ENCODE measurements at places on chromosomes 13 and 19.

DNA sequence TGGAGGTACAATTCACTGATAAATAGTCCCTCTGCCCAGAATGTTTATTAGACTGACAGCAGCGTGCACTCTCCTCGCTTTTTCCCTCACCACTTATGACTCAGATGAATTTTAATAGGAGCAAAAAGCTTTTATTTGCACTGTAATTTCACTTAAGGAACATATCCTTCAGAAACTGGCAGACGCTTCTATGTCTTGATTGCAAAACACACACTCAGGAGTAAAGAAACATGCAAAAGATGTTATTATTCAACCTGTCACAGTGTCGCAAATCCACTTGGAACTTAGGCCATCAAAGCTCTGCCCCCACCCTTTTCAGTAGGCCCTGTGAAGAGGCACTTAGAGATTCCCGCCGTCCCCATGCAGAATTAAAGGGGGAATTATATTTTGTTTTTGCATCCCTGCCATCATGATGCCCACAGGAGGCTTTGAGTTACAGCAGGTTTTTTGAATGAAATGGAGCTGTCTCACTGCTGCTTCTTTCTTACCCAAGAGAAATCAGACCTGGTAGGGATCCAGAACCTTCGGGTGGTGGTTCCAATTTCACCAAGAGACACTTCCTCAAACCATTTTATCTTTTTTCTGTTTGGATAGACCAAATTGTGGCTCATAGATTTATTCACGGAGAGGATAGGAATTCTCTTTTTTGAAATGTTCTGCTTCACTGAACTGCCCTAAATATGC is 74.5 kb downstream of the GGACT start:
- peak; percentile 53 for DNase-seq

DNA sequence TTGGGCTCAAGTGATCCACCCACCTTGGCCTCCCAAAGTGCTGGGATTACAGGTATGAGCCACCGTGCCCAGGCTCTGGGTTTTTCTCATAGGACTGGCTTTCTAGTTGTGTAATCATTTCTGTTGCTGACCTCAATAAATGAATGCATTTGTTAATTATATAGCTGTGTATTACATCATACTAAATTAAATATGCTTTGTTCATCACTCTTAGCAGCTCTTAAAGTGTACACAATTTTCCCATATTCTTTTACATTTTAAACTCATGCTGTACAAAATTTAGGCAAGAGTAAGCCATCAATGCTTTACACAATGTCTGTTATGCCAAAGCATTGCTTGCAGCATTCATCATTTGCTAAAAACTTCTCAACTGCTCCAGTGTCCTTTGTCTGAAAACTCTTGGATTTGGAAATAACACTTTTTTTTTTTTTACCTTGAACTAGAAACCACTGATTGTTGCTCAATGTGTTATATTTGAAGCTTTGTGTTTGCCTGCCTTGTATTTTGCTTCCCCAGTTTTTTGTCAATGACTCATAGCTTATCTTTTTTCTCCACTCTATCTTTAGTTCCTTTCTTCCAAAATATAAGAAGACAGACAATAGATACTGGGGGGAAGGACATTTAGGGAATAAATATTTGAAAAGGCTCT is 31.4 kb downstream of the CCDC122 start:
- DNase-seq: peak; percentile 74

GRCh38 chr13:49454388-49455006 is 10.4 kb downstream of the SETDB2 start:
- DNase-seq: peak; percentile 89

DNA sequence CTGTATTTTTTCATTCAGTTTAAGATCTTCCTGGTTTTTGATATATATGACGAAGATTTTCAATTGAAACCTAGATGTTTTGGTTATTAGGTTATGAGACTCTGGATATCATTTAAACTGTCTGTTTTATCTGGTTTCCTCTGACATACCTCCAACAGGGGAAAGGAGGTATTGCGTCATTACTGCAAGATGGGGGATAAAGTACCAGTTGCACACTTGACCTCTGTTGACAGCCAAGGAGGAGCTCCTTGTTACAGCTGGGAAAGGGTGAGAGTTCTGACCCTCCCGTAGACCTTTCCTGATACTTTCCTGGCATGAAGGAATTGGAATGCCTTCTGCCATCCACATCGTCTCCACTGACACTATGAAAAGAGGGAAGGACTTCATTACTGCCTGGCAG is 82.0 kb upstream of the SHISA2 start:
- DNase-seq: peak; percentile 2

GRCh38 chr13:23506807-23507291 is 63.4 kb upstream of the TNFRSF19 start:
- peak; percentile 90 for DNase-seq

All from fibroblast of villous mesenchyme (primary cell).